NCI-H2081 (cell line): ENCODE measurements at places on chromosomes 4 and X.
A peak's percentile ranks its signal among the peaks of the same experiment; 100 is the strongest.

- DNase-seq: peak; percentile 11
Measured at GRCh38 chr4:156146571-156146970, 192.9 kb upstream of the CTSO start.

- no peak for DNase-seq
Measured at GRCh38 chr4:147340111-147340510, 140.8 kb upstream of the EDNRA start.

GRCh38 chr4:7313347-7313811, 121.0 kb downstream of the SORCS2 start:
- no peak for DNase-seq

GRCh38 chr4:33467291-33467690, 2747.1 kb downstream of the PCDH7 start:
- DNase-seq: no peak

GRCh38 chrX:22053481-22053880, 21.4 kb downstream of the PHEX start:
- DNase-seq: no peak

GRCh38 chr4:36884151-36884550, 360.4 kb upstream of the NWD2 start:
- no peak for DNase-seq

DNA sequence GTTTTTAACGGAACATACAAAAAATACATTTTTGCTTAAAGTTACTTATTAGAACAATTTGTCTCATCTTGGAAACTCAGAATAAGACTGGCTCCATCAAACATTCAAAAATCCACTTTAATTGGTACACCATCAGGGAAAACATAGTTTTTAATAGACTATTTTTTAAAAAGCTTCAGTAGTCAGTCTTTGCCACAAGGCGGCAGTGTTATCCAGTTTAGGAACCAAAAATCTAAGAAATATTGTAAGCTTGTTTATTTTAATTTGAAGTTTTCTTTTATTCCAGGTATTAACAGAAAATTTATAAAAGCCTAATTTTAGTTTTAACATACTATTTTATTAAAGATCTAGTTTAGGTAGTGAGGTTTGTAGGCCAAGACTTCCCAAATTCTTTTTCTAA, 107.7 kb downstream of the APOOL start:
- DNase-seq: peak; percentile 11

DNA sequence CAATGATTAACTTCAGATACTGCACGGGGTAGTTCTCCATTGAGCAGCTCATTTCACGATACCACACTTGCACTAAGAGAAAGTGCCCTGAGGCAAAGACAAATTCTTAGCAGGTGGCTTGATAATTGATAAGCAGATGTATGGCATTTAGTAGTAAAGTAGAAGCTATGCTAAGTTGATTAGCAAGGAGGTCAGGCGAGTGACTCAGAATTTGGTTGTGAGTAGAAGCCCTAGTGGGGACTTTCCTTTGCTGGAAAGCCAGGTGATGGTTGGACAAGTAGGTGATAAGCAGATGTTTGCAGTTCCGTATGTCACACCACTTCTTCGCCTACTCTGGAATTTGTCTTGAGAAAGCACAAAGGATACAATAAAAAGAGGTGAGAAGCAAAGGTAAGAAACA, 58.7 kb downstream of the TLL1 start:
- DNase-seq: no peak

DNA sequence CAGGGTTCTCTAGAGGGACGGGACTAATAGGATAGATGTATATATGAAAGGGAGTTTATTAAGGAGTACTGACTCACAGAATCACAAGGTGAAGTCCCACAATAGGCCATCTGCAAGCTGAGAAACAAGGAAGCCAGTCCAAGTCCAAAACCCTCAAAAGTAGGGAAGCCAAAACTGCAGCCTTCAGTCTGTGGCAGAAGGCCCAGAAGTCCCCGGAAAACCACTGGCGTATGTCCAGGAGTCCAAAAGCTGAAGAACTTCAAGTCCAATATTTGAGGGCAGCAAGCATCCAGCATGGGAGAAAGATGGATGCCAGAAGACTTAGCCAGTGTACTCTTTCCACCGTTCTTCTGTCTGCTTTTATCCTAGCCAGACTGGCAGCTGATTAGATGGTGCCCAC, 227.2 kb downstream of the KCTD8 start:
- DNase-seq: no peak

DNA sequence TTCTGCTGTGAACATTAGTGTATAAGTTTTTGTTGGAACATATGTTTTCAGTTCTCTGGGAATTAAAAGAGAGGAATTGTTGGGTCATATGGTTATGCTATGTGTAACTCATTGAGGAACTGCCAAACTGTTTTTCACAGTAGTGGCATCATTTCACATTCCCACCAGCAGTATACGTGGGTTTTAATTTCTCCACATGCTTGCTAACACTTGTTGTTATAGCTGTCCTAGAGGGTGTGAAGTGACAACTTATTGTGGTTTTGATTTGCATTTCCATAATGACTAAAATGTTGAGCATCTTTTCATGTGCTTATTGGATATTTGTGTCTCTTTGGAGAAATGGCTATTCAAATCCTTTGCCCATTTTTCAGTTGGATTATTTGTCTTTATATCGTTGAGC, 13.7 kb downstream of the APELA start:
- DNase-seq: no peak

DNA sequence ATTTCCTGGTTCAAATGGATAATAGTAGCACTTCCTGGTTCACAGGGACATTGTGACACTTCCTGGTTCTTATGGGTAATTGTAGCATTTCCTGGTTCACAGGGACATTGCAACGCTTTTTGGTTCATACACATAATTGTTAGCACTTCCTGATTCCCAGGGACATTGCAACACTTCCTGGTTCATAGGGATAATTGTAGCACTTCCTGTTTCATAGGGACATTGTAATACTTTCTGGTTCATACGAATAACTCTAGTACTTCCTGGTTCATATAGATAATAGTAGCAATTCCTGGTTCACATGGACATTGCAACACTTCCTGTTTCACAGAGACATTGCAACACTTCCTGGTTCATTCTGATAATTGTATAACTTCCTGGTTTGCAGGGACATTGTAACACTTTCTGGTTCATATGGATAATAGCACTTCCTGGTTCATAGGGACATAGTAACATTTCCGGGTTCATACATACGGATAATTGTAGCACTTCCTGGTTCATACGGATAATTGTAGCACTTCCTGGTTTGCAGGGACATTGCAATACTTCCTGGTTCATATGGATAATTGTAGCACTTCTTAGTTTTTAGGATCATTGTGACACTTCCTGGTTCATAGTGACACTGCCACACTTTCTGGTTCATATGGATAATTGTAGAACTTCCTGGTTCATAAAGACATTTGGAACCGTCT, 61.6 kb upstream of the CD99 start:
- no peak for DNase-seq

GRCh38 chr4:6917461-6918271, 8.0 kb downstream of the TBC1D14 start:
- DNase-seq: peak; percentile 96

DNA sequence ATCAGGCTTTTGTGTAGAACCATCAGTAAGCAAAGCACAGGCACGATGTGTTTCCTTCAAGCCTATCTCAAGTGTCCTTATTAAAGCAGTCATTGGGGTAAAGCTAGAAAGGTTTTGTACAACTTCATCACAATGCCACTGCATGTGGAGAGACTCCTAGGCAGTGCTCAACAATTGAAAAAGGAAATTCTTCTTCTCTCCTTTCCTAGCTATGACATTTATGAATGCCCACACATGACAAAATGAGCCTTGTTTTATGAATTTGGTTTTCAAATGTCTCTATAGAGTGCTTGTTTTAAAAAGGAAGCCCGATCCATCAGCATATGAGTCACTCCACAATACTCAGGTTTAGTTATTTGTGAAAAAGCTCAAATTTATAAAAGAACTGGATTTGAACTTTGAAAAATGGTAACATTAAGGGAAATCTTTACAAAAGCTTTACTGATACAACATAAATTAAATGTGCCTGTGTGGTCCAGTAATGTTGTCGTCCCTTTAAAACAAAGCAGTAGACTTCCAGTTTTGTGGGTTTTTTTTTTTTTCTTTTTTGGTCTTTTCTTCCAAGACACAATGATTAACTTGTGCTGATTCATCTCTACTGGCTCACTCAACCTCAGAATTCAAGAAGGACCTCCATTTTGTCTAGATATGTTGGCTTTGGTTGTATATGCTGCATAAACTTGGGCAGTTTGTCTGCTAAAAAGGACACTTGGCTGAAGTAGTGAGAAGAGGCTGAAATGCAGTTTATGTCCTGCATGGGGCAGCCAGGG, 273.8 kb downstream of the GASK1B start:
- DNase-seq: no peak

DNA sequence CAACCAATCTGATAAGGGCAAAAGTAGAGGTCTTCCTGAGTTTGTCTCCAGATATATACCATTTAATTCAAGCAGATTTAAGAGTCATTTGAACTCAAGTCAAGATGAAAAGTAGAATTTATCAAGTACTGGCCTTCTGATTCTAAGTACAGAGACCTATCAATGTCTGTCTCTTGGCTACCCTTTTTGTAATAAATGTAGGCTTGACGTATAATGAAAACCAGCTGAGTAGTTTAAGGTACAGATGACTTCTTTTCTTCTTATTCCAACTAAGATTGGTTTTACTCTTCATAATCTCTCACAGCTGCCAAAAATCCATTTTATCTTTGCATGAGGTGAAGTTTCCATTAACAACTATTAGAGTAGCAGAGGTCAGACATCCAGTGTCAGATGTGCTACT, 867.6 kb downstream of the FAT4 start:
- no peak for DNase-seq

- DNase-seq: peak; percentile 44
Measured at GRCh38 chrX:110944311-110944750, 148.7 kb upstream of the CHRDL1 start.

DNA sequence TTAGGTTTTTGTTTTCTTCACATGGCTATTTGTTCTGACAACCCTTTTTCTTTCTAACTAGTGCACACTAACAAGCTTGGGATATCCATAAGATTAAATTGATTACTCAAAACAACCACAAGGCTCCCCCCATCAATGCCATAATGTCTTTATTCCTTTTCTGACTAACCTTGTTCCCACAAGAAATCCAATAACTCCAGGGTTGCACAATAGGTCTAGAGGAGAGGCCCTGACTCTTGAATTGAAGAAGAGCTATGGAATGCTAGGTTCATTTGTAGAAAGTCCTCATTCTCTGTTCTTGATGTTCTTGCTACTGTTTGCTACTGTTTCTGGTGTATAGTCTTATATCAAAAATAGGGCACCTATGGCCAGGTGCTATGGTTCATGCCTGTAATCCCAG, 71.0 kb downstream of the PRRG1 start:
- DNase-seq: no peak

DNA sequence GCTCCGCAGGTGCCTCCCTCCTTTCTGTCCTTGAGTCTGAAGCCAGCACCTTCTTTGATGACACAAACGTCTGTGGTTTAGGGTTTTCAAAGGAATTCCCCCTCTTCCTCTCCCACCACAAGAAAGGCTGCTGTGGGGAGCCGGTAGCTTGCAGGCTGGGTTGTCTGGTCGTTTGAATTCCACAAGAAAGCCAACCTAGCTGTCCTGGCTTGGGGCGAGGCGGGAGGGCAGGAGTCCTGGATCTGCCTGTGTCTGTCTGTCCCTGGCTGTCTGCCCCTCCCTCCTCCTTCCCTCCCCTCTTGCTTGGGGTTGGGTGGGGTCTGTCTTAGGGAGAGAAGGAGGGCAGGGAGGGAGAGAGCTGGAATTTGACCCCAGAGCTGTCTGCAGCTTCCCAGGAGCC, 56.3 kb downstream of the SHROOM2 start:
- DNase-seq: no peak

DNA sequence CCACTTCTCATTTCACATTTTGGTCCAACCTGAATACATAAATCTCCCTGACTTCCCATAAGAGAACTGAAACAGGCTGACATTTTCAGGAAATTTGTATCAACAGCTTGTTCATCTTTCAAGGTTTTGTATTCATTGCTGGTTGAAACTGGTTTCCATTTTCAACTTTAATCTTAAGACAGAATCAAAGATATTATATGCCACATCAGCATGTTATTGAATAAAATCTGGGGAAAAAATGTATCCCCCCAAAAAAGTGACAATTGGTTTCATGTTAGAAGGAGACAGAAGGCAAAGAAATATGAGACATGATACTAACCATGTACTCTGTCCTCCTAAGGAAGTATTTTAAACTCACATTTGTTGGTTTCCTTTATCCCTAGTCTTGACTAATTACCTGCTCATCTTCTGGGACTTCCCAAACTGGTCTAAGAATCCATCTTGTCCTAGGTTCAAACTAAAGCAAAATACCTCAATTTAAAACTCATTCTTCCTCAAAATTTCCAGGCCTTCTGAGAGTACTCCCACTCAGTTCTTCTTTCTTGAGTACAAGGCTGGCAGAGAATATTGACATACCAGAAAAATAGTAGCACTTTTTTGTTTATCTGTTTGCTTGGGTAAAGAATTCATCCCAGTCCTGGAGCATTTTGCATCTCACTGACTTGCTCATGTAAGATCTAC, 3.1 kb upstream of the ANTXR2 start:
- DNase-seq: no peak

GRCh38 chr4:137067735-137068134, 464.6 kb downstream of the PCDH18 start:
- no peak for DNase-seq

DNA sequence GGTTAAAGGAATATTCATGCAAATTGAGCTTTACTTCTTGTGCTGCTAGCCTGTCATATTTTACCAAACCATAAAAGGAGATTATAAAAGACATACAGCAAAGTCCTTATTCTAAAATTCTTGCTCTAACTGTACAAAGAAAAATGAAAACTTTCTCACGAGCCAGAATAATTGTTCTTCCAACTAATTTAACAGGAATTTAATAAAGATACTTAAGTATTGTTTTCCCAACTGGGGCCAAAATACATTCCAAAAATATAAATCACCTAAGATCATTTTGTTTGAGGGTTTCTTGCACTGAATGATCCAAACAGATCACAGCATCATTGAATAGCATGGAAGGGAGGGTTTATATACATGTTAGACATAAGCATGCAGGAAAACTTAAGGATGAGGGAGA, 127.1 kb upstream of the PCDH18 start:
- no peak for DNase-seq

DNA sequence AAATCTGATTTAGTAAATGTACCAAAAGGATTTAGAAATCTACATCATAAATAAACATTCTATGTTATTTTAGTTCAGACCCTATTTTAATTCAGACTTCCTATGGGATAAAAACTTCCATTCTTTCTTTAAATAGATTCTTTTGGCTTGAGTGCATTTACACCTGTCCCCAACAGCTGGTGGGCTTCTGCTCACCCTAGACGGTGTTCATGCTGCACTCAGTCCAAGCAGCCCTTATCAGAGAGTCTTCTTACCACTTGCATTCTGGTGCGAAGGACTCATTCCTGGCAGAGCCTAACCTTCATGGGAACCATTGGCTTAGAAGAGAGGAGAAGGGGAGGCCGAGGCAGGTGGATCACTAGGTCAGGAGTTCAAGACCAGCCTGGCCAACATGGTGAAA, 57.3 kb downstream of the NPNT start:
- no peak for DNase-seq

GRCh38 chrX:54177306-54177705, 5.7 kb downstream of the FAM120C start:
- no peak for DNase-seq

GRCh38 chr4:26404743-26405206, 84.0 kb downstream of the RBPJ start:
- no peak for DNase-seq

- DNase-seq: no peak
Measured at GRCh38 chrX:48467281-48467761, 2.7 kb downstream of the SLC38A5 start.
